ENCODE measurements at places on chromosomes 1 and 21. TPM values are rescaled to one million over a fixed set of nuclear protein-coding genes. Genes with fewer than 3 reads are reported as not detected.

Gene HHAT
- total RNA-seq = 6.3 TPM

Gene RIMKLA
- 1.1 TPM for total RNA-seq

Gene NTNG1
- total RNA-seq = 3.9 TPM

GRCh38 chr1:154873321-154873950 lies 3.4 kb upstream of the KCNN3 start:
- no peaks in the 10 kb centered on the region for H3K36me3 ChIP-seq
- H3K27me3 ChIP-seq = peaks cover 11% of the 10 kb centered on the region
- no peak overlapping the region for H3K27ac ChIP-seq

- no peak overlapping the region for H3K4me3 ChIP-seq
- no peak for DNase-seq
- H3K36me3 ChIP-seq = no peaks in the 10 kb centered on the region
Measured at GRCh38 chr1:204191456-204191855, 4.8 kb downstream of the KISS1 start.

DNA sequence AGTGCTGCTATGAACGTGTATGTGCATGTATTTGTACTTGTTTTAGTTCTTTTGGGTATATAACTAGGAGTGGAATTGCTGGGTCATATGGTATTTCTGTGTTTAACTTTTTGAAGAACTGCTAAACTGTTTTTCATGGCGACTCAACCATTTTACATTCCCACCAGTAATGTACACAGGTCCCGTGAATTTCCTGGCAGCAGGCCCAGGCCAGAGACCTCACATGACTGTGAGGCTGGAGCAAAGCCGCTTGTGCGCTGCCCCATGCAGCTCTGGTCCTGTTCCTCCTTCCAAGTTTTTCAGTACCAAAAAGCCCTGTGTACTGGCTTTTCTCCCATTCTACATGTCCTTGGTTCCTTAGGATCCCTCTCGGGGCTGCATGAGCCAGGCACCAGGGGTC lies 29.6 kb downstream of the ACOT11 start:
- H3K27me3 ChIP-seq = no peaks in the 10 kb centered on the region
- H3K27ac ChIP-seq = no peak overlapping the region
- no peak overlapping the region for H3K4me3 ChIP-seq
- peak; percentile 74 for DNase-seq
- H3K36me3 ChIP-seq = no peaks in the 10 kb centered on the region

DNA sequence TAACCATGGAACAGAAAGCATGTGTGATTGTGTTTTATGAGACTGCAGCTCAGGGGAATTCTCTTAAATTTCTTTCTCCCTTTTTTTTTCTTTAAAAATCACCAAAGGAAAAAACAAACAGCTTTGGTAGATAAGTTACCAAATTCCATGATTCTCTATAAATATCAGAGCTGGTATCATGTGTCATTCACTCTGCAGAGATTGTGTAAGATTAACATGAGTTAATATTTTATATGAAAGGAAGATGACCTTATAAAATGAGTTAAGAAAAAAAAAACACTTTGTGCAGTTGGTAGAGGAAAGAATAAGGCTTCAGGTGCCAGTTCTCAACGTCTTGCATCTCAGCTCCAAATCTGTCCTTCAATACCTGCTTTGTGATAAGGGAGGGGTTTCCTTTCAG lies 238.2 kb upstream of the MAP1LC3C start:
- H3K36me3 ChIP-seq = no peaks in the 10 kb centered on the region
- H3K27ac ChIP-seq = no peak overlapping the region
- no peak for DNase-seq

- H3K4me1 ChIP-seq = no peaks in the 10 kb centered on the region
- no peaks in the 10 kb centered on the region for H3K27me3 ChIP-seq
- no peaks in the 10 kb centered on the region for H3K36me3 ChIP-seq
- no peak overlapping the region for H3K4me3 ChIP-seq
- H3K27ac ChIP-seq = no peak overlapping the region
- DNase-seq = no peak
Measured at GRCh38 chr1:230022666-230023380, 44.2 kb upstream of the GALNT2 start.

DNA sequence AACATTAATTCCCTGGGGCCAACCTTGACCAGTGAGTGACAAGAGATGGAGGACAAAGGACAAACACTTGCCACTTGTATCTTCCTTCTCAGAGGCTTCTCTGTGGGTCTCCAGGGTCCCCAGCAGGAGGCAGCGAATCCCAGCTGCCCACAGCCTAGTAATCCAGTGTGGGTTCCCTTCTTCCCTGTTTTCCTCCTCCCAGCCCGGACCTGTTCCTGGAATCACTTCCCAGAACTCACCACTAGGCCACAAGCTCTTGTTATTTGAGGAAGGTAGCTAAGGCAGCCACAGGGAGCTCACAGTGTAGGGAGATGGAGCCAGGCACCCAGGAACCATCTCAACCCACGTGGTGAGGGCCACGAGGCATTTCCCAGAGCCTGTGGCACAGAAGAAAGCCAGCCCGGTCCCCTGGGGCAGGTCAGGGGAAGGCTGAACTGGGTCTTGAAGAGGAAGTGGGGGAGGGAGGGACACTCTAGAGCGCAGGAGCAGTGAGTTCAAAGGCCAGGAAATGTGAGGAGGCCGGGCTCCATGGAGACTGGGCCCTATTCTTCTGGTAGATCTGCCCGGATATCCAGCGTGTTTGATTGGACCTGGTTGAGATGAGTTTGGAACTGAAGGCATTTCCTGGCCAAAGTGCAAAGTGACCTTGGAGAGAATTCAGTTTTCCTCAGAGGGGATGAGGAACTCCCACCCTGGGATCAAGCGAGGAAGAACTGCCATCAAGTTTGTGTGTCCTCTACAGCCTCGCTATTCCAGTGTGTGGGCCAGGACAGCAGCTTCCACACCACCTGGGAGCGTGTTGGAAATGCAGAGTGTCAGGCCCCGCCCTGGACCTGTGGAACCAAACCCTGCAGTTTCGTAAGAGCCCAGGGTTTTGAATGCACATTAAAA lies 20.3 kb upstream of the C2CD2 start:
- H3K27me3 ChIP-seq = no peaks in the 10 kb centered on the region
- no peak overlapping the region for H3K27ac ChIP-seq
- no peak for DNase-seq
- no peaks in the 10 kb centered on the region for H3K36me3 ChIP-seq

GRCh38 chr1:48695161-48695560 lies 81.5 kb downstream of the BEND5 start:
- no peak for DNase-seq
- no peak overlapping the region for H3K27ac ChIP-seq
- peaks cover 5% of the 10 kb centered on the region for H3K27me3 ChIP-seq
- H3K36me3 ChIP-seq = no peaks in the 10 kb centered on the region
